GM04503 (cell line): ENCODE measurements at places on chromosomes 5 and 9.

DNA sequence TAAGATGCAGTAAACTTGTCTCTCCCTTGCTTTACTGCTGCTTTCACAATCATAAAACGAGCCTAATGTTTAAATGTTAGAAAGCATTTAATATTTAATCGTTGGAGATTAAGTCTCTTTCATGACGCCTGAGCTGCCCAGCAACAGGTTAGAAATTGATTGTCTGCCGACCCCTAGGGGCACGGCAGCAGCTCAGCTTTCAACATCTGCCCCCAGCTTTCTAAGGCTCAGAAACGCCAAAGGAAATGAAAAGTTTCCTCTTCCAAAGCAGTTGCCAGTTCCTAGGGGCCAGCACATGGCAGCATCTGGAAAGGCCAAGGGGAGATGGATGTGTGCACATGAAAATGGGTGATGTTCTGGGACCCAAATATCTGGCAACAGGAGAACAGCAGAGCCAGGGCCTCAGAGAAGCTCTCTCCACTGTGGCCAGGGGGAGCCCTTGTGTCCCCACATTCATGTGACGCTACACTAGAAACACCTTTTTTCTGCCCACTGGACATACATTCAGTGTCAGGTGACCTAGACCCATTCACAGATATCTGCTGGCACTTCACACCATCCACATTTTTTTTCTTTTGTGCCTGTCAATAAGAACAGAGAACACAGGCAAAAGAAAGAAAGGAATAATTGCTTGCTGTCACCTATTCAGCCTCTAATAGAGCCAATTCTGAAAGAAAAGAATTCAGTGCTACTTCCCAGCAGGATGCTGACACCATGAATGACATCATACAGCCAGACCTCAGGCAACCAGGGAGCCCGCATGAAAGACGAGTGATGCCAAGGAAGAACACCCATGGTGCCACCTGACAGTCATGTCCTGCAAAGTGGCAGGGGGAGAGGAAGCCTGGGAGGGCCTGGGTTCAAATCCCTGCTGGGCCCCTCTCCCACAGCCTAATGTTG is 205.0 kb upstream of the TAS2R1 start:
- no peak for DNase-seq

GRCh38 chr5:31186672-31187267 is 6.7 kb upstream of the CDH6 start:
- no peak for DNase-seq

- DNase-seq = peak; percentile 85
Measured at GRCh38 chr9:107734256-107735013, 244.9 kb upstream of the KLF4 start.

- no peak for DNase-seq
Measured at GRCh38 chr5:137148655-137149054, 350.5 kb downstream of the SPOCK1 start.

DNA sequence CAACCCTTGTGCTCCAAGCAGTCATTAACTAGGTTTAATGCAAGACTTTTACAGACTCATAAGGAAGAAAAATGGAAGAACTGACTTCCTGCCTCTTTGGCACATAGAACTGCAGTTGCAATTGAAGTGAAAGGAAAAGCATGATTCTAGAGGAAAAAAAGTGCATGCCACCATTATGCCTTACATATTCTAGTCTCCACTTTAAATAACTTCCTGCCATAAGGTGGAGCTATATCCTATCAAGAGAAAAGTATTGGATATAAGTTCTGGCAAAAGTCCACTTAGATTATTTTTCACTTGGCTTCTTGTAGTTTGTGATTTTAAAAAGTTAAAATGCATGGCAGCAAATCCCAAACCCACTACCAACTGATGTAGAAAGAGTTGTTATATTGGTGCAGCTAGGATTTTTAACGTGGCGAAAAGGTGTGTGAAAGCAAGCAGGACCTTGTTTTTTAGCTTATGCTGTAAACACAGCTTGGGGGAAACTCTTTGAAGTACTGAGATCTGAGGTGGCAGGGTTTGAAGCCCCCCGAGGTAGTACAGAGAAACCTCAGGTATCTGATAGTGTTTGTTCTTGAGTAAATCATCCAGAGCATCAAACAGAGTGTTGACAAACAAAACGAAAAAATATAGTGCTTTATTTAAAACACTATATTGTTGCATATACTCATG is 117.9 kb downstream of the ANXA1 start:
- no peak for DNase-seq

- no peak for DNase-seq
Measured at GRCh38 chr5:93609762-93610161, 26.7 kb downstream of the NR2F1 start.

- no peak for DNase-seq
Measured at GRCh38 chr5:91417219-91417618, 34.1 kb upstream of the ARRDC3 start.

GRCh38 chr5:55440188-55440646 is 94.5 kb downstream of the PLPP1 start:
- no peak for DNase-seq

- no peak for DNase-seq
Measured at GRCh38 chr5:160188141-160189015, 40.9 kb upstream of the FABP6 start.
